ENCODE measurements at places on chromosomes 6 and 20. TPM values are rescaled to one million over a fixed set of nuclear protein-coding genes. Genes with fewer than 3 reads are reported as not detected.

GRCh38 chr6:42783177-42783875 lies 1.5 kb downstream of the BICRAL start:
- DNase-seq, result no peak

- DNase-seq, result no peak
These were observed 215.3 kb downstream of the BMP7 start for GRCh38 chr20:57051096-57051495.

DNA sequence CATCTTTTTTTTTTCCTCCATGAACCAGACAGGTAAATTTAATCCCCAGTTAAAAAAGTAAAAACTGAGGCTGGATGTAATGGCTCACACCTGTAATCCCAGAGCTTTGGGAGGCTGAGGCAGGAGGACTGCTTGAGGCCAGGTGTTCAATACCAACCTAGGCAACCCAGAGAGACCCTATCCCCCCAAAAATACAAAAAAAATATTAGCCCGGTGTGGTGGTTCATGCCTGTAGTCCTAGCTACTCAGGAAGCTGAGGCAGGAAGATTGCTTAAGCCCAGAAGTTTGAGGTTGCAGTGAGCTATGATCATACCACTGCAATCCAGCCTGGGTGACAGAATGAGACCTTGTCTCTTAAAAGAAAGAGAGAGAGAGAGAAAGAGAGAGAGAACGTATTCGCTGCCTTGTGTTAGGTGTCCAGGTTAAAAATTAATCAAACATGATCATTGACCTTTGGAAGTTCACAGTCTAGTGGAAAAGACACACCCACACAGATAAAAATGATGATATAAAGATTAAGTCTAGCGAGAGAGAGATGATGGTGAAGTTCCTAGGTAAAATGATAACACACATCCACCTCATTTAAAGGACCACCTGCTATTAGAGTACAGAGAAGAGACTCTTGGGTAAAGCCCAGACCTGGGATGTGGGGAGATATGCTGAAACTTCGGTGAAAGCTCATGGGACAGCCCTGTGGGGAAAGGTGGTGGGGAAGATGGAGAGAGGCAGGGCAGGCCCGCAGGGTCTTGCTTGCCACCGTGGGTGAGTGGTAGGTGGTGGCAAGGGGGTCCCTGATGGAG lies 4.8 kb upstream of the NHSL1 start:
- DNase-seq, result no peak

DNA sequence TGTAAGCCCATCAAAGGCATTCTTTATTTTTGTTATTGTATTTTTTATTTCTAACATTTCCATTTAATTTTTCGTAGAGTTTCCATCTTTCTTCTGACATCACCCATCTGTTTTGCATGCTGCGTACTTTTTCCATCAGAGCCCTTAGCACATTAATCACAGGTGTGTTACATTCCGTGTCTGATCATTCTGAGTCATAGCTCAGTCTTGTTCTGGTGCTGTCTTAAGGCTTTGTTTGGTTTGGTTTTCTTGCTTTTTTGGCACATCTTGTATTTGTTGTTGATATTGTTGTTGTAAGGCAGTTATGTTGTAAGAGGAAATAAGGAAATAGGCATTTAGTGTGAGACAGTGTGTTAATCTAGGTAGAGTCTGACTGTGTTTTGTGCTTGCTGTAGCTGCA lies 214.6 kb upstream of the CDH4 start:
- DNase-seq, result no peak

The PPIL6 gene
- 3.3 TPM for total RNA-seq
